ENCODE measurements at places on chromosomes 4 and X.

DNA sequence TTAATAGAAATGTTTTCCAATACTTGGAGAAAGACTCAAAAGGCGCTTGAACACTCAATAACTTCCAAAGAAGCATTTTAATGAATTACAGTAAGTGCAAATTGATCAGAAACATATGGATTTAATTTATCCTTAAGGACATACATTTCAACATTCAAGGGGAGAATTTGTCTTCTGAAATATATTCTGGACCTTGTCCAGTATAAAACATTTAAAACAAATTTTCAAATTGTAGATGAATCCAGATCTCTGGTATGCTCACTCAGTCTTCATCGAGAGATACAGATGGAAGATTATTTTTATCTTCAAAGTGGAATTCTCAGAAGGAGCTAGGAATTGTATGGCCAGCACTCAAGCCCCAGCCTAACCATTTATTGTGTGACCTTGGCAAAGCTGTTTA is 310.4 kb downstream of the ZNF674 start:
- no peak for DNase-seq

DNA sequence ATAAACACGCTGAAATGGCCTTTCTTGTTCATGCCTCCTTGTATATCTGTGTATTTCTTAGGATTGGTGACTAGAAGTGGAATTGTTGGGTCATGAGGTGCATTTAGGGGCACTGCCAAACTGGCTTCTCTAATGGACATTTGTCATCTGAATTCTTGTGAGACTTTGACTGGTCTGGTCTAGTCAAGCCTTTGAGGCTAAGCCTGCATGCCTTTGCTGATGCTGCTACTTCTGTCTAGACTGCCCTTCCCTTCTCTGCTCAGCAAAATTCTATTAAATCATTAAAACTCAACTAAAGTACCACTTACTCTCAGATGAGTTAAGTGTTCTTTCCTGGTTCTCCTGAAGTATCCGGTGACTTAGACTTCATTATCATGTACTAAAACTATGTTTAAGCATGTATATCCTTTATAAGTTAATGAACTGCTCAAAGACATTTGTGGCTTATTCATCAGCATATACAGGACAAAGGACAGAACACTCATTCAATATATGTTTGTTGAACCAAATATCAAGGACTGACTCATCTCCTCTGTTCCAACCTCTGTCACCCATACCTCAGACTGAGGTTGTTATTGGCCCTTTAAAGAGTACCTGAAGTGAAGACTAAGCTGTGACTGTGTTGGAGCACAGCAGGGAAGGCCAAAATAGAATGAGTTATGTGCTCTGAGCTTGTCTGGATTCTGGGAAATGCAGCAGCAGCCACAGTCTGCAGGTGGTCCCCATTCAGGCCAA is 9.0 kb downstream of the TCEAL1 start:
- no peak for DNase-seq

DNA sequence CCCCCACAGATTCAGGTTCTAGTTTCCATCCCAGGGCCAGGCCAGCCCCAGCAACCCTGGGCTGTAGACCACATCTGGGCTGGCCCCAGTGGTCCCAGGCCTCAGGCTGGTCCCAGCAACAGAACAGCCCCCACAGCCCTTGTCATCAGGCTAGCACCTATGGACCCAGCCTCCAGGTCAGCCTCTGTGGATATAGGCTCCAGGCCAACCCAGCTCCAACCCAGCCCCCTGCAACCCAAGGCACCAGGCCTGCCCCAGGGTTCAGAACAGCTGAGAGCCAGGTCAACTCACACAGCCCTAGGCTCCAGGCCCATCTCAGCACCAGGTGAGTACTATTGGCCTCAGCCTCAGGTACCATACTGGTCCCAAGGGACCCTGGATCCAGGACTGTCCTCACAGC is 155.3 kb downstream of the PWWP3B start:
- DNase-seq = no peak

GRCh38 chr4:169800541-169800940 is 42.8 kb upstream of the HPF1 start:
- no peak for DNase-seq

DNA sequence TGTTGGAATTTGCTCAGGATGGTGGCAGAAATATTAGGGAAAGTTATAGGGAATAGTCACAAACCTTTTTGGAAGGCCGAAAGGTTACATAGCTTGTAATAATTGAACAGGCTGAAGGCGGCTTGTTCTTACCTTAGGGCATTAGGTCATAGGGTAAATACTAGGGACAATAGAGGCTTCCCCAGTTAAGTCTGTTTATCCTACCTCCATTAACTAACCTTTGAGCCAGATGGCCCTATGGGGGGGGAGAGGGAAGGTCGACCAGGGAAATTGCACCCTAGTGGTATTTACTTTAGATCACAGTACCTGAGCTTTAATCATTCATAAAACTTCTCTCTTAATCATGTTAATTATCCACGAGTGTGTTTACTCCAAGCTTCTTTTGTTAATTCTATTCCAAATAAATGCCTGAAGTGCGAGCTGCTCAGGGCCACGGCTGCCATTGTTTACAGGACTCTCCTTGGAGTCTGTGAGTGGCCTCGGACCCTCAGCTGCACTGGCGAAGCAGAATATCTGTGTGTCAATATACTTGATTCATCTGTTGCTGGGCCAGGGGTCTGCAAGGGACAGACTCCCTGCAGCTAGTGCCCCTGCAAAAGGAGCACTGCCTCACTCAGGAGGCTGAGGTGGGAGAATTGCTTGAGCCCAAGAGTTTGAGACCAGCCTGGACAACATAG is 22.9 kb downstream of the PAGE2 start:
- DNase-seq = no peak

GRCh38 chr4:153018684-153019083 is 82.6 kb downstream of the FHDC1 start:
- DNase-seq = no peak

GRCh38 chrX:130654409-130654950 is 248.5 kb downstream of the ENOX2 start:
- DNase-seq = no peak

DNA sequence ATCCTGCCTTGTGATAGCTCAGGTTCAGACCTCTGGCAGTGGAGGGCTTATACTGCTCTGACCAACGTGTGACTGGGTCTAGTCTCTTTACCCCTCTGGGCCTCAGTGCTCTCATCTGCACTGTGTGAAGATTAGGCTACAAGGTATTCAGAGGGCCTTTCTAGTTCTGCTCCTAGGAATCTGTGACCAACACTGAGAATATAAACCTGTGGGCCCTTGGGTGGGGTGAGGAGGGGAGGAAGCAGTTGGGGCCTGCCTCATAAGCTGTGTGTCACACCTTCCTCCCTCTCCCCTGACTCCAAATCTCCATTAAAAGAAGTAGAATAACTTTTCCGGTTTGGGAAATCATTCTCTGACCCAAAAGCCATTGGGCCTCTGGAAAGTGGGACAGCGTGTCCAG is 66.3 kb upstream of the MSN start:
- DNase-seq = no peak

DNA sequence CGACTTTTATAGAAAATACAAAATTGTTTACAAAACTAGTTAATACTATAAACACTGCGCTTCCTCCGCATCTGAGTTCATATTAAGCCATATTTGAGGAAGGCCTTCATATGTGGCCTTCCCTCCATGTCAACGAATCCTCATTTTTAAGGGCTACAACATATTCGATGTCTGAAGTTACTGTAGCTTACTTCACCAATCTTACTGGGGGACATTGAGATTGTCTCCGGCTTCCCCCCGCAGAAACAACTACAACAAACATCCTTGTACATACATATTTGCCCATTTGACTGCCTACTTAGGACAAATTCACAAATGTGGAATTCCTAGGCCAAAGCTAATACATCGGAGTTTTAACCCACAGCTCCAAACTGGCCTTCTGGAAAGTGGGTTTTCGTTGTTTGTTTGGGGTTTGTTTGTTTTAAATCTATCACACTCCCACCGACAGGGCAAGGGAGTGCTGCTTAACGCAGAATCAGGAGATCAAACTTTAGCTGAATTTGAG is 581 bp upstream of the FAM114A1 start:
- DNase-seq = no peak

- DNase-seq = no peak
Measured at GRCh38 chr4:102501447-102501696, 213 bp downstream of the NFKB1 start.

DNA sequence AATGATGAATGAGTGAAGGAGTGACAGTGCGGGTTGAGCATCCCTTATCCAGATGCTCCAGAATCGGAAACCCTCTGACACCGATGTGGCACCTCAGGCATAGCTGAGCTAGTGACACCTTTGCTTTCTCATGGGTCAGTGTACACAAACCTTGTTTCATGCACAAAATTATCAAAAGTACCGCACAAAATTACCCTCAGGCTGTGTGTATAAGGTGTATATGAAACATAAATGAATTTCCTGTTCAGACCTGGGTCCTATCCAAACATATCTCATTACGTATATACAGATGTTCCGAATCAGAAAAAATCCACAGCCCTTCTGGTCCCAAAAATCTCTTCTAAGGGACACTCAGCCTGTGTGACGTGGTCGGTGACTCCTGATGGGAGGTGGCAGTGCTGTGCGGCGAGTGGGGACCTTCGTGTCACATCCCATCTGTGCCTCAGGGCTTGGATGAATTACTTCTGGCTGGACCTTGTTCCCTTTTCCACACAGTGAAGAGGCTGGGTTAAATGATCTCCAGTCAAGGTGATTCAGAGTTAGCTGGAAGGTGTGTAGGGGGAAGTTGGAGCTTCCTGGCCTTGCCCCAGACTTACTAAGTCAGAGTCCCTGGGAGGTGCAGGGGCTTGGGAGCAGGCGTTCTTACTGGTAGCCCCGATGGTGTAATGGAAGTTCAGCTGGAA is 18.8 kb downstream of the RGS12 start:
- DNase-seq = no peak

- no peak for DNase-seq
Measured at GRCh38 chr4:70225824-70226223, at the start of gene FDCSP. FDCSP (plus strand) TSS chr4:70226124; CDS start chr4:70231195, 5,071 bp downstream.

DNA sequence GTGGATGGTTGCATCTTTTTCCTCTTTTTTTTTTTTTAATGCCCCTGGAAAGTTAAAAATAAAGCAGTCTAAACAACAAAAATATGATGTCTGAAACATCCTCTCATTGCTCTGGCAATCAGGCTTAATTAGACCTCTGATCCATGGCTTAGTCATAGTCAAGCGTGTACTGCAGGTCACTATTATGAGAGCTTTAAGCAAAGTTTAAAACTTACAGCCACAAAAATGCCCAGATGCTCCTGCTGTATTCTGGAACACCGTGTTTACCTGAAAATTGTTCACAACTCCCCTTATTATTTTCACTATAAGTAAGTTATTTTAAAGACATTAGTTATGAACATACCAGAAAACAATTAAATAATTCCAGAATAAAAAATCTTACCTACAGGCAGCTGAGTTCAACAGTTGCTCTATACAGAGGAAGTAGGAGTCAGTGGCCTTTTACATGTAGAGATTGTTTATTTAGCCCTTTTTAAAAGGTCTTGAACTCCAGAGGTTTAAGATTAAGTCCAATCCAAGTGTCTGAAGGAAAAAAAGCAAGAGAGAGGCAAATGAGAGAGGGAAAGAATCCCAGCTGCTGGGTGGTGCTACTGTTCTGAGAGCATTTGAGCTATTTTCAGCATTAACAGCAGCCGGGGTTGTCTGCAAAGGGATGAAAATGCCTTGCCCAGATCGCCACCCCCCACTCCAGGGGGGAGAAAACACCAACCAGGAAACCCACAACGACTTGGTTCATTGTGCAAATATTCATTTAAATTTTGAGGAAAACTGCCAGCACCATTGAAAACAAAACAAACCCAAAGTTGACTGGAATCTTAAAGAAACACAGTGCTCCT is 36.9 kb downstream of the SORBS2 start:
- no peak for DNase-seq

DNA sequence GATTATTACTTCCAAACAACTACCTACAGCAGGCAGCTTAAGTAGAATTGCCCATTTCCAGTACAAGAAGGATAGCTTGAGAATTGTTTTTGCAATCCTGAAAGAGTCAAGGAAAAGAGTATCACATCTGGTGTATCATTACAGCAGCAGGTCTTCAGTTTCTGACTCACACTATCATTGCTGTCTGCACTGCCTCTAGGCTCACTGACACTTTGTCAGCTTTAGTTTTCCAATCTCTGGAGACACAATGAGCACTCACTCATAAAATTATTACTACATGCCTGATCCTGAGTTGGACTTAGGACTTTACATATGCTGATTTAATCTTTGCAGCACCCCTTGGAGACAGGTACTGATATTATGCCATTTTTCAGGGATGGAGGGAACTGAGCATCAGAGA is 244.6 kb upstream of the BOD1L1 start:
- no peak for DNase-seq

- DNase-seq = no peak
Measured at GRCh38 chr4:117596917-117597480, 437.3 kb upstream of the NDST3 start.

DNA sequence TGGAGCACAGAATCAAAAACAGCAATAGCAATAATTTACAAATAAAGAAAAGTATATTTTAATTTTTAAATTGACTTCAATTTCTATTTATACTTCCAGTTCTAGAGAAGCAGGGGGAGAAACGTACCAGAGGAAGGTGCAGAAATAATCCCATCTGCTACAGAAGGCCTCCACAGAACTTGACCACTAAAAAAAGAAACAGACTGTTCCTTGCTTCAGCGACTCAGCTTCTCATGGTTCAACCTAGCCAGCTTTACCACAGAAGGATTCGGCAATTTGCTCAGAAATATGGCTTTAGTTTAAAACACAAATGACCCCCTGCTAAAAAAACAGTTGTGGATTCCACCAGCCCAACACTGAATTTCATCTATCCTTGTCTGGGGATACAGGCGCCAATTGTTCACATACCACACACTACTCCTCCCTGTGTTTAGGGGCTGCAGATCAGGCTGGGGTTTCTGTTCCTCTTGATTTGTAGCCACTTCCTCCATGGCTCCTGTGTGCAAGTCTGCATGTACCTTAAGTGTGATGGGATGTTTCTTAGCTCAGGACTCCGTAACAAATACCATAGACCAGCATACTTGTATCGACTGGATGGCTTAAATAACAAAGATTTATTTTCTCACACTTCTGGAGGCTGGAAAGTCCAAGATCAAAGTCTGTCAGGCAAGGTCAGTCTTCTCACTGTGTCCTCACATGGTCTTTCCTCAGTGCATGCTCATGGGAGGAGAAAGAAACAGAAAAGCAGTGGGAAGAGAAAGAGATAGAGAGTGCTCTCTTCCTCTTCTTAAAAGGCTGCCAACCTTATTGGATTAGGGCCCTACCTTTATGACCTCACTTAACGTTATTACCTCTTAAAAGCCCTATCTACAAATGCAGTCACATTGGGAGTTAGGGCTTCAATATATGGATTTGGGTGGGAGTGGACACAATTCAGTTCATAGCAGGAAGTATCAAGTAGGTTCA is 79.1 kb downstream of the AMOT start:
- no peak for DNase-seq

GRCh38 chr4:560061-560460 is 16.0 kb downstream of the TMEM271 start:
- no peak for DNase-seq

DNA sequence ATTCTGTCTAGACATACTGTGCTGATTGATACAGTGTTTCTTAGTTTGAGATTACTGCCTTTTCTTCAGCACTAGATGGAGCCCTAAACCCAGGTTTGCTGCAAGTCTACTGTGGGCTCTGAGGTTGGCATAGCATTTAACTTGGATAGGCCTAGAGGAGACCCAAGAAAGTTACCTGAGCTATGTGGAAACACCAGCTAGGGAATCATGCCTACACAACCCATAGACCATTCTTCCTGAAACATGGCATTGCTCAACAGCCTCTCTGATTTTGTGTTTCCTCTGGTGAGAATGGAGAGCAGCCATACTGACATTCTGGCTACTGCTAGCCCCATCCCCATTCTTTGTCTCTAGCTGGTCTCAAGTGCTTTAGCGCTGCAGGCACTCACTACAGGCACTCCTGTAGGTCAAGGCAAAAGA is 287.7 kb upstream of the PCDH18 start:
- no peak for DNase-seq

GRCh38 chrX:97211070-97211469 is 327.4 kb downstream of the RPA4 start:
- DNase-seq = no peak

Data from uterus (tissue), 4 donors.